ENCODE measurements at places on chromosomes 16 and 17.

DNA sequence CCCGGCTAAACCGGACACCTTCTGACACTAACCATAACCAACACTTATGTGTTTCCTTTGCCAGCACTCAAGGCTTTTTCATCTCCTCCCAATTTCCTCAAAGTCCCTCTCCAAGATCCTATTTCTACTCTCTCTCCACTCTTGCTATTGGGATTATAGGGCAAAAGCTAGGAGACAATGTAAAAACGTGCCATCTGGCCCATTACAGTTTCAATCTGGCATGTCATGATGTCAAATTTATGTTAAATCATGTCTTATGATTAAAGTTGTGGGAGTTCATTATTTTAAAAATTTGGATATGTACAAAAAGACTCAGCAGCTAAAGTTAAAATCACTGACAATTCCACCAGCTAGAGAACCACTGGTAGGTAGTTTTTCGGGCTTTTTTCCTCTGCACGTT is 77.3 kb downstream of the ZFHX3 start:
- DNase-seq, result no peak

DNA sequence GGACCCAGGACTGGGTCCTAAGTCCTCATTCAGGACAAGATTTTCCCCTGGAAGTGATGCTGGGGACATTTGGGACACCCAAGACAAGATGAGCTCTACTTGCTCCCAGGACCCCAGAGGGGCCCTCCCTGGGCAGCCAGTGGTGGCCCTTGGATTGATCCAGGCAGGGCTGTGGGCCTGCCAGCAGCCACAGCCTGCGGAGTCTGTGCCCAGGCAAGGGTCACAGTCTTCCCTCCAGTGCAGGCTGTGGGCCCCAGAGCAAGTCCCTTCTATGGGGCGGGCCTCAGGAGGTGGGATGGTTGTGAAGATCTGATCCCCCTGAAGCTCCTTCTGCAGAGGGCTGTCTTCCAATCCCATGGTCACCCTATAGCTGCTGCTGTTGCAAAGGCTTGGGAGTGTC is 12.6 kb downstream of the CA7 start:
- no peak for DNase-seq

DNA sequence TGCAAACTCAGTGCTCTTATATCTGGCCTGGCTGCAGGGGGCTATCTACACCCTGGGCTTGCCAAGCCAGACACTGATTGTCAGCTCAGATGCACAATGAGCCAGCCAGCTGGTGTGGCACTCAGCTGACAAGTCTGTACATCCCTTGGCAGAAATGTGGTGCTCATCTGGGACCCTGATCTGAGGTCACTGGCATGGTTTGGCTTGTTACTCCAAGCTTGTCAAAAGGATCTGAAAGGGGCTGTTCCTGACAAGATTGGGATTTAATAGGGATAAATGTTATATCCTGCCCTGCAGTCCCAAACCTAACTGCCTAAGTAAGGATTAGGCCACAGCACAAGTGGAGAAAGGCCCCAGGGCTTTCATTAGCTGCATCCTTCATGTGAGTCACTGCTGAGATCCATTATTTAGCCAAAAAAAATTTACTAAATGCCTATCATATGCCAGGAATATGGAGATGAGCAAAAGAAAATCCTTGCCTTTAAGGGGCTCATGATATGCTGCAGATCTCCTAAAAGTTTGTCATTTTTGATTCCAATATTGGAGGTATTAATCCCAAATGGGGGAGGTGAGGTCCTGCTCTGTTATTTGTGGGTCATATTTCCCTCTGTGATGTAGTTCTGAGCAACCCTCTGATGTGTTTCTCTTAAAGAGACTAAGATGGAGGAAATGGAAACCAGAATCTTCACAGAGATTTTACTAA is 6.3 kb downstream of the SLC6A2 start:
- DNase-seq, result no peak

GRCh38 chr17:45756266-45756991 is 27.7 kb upstream of the CRHR1 start:
- DNase-seq, result no peak

GRCh38 chr17:80872501-80873306 is 118.9 kb upstream of the CHMP6 start:
- no peak for DNase-seq

DNA sequence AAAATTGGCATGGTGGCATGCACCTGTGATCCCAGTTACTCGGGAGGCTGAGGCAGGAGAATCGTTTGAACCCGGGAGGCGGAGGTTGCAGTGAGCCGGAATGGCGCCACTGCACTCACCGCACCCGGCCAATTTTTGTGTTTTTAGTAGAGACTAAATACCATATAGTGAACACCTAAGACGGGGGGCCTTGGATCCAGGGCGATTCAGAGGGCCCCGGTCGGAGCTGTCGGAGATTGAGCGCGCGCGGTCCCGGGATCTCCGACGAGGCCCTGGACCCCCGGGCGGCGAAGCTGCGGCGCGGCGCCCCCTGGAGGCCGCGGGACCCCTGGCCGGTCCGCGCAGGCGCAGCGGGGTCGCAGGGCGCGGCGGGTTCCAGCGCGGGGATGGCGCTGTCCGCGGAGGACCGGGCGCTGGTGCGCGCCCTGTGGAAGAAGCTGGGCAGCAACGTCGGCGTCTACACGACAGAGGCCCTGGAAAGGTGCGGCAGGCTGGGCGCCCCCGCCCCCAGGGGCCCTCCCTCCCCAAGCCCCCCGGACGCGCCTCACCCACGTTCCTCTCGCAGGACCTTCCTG is at the start of gene HBQ1:
TSS of gene HBQ1 (plus strand) at position 359 of the 575 bp plus-strand sequence. CDS start at position 387, 28 bp downstream.
- DNase-seq, result no peak

DNA sequence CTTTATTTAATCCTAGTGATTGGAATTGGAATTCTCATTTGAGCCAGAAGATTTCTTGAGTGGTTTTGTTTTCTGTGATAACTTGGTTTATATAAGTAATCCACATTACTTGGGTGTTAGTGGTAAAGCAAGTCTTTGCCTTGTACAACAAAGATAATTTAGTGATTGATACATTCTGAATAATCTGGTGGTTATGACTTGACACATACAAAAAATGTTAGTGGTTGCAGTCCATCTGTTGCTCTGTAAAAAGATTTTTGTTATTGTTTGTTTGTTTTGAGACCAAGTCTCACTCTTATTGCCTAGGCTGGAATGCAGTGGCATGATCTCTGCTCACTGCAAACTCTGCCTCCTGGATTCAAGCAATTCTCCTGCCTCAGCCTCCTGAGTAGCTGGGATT is 13.2 kb downstream of the OMG start:
- no peak for DNase-seq

All from right atrium auricular region (tissue), 2 donors.